HCT116 (cell line): ENCODE measurements at places on chromosomes 16 and 17.
A peak's percentile ranks its signal among the peaks of the same experiment; 100 is the strongest.

DNA sequence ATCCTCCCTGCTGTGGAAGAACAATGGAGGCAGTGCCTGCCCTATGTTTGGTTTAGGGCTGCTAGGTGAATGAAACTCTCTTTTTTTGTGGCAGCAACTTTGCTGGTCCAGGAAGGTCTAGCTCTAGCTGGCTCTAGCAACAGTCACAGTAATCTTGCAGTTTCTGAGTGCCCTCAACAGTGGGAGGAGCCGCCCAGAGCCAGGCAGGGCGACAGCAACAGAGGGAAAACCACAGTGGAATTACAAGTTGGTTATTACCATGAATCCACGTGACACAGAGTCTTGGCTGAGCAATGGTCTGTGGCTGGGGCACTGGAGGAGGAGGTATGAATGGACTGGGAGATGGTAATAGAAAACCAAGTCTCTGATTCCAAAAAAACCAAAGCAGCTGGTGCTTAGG lies 10.3 kb downstream of the HSPB9 start:
- H3K4me1 ChIP-seq = peaks cover 11% of the 10 kb centered on the region
- H3K27me3 ChIP-seq = no peaks in the 10 kb centered on the region
- no peak overlapping the region for H3K4me3 ChIP-seq
- no peak overlapping the region for H3K27ac ChIP-seq
- peaks cover 17% of the 10 kb centered on the region for H3K36me3 ChIP-seq
- no peak for DNase-seq

DNA sequence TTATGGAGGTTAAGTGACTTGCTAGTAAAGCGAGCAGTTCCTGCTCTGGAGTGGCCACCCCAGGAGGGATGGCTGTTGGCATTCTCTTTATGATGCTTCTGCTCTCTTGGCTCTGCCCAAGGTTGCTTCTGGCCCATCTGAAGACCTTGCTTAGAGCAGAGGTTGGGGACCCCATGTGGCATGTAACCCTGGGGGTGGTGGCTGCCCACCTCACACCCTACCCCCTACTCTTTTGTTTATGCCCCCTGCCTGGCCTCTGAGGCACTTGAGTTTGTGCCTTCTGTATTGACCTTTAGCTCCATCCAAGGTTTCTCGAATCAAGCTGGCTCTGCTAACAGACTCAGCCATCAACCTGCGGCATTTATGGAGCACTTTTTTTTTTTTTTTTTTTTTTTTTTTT lies 214.6 kb downstream of the MSI2 start:
- no peaks in the 10 kb centered on the region for H3K36me3 ChIP-seq
- DNase-seq = no peak
- no peak overlapping the region for H3K27ac ChIP-seq
- H3K4me1 ChIP-seq = no peaks in the 10 kb centered on the region

GRCh38 chr16:568401-569258 lies 1.1 kb upstream of the PIGQ start:
- peak overlapping the region; percentile 67; the same call in 1 of the 2 replicates for H3K27ac ChIP-seq
- no peak for DNase-seq
- no peaks in the 10 kb centered on the region for H3K27me3 ChIP-seq
- H3K4me1 ChIP-seq = peaks cover 16% of the 10 kb centered on the region
- no peaks in the 10 kb centered on the region for H3K36me3 ChIP-seq

DNA sequence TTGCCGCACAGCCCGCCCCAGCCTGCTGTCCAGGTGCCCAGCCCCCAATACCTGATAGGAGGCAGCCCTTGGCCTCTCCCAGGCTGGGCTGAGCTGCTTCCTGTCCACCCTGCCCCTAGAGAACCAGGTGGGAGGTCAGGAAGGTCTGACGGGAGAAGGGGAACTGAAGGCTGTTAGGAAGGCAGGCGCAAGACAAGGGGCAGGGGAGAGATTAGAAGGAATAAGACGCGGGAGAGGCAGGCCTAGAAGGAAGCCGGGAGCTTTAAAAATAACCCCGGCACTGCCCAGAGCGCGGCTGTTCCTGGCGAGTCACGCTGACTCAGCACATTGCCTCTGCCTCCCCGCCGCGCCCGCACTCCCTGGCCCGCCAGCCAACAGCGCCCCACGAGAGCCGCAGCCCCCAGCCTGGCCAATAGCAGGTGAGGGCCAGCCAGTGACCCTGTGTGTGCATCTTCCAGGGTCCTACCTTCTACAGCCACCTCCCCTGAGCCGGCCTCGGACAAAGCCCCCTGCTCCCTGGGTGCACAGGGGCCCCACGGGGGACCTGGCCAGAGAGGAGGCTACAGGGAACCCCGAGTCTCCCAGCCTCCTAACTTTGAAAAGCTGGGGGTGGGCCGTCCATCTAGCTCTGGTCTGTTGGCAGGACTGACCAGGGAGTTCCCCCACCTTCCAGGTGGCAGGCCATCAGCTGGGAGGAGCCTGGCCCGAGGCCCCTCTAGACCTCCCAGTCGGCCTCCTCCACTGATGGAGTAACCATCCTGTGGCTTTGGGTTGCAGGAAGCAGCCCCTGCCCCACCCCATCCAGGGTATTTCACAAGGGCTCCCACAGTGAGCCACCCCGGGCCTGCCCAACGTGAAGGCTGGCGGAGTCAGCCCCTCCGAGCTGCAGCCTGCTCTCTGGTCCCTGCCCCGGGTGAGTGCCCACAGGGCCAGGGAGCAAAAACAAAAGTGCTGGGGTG lies 4.0 kb downstream of the MAFG start:
- H3K36me3 ChIP-seq = peaks cover 36% of the 10 kb centered on the region; the same call in 1 of the 2 replicates
- H3K27me3 ChIP-seq = no peaks in the 10 kb centered on the region
- H3K4me1 ChIP-seq = peaks cover 30% of the 10 kb centered on the region
- peak overlapping the region; percentile 80 for H3K27ac ChIP-seq

DNA sequence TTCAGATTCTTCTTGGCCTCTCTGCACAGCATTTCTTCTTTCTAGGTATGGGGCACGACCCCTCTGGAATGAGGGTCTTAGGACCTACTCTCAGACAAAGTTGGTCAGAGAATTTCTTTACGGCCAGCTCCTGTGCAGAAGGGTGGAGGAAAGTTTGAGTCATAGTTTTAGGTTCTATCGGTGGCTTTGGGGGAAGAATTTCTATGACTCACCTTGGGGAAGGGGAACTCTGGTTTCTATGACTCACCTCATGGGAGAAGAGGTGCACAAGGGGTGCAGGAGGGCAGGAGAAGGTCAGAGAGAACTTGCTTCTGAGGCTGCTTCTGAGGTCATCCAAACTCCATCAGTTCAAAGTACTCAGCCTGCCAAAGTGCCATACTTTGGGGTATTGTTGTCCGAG lies 2.5 kb upstream of the ABCC12 start:
- peaks cover 34% of the 10 kb centered on the region for H3K4me1 ChIP-seq
- no peaks in the 10 kb centered on the region for H3K36me3 ChIP-seq
